Stimulated activated CD4-positive, alpha-beta T cell treated with anti-CD3 and anti-CD28 coated beads, Interleukin-4, amount 100 ng/mL, for 24 hours (primary cell): ENCODE measurements at places on chromosomes 2 and 18.

GRCh38 chr2:59530258-59530657 is 1023.2 kb downstream of the BCL11A start:
- DNase-seq: no peak

GRCh38 chr2:237090906-237091305 is 5.2 kb downstream of the COPS8 start:
- DNase-seq: no peak

DNA sequence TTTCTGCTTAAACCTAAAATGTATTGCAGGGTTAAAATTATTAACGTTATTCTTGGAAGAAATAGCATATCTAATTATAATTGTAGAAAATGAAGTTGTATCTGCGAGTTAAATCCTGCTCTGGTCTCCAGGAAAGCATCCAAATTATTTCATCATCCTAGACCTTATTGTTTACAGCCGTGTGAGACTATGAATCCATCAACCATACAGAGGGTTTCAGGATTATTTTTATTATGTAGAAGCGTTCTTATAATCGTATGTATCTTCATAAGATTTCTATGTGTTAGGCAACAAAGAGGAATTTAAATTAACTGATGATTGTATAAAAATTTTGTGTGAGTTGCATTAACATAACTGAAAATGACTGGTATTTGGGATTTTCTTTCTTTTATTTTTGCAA is 14.5 kb upstream of the DSC3 start:
- no peak for DNase-seq

GRCh38 chr18:76621782-76622495 is 126.9 kb upstream of the ZNF516 start:
- no peak for DNase-seq

DNA sequence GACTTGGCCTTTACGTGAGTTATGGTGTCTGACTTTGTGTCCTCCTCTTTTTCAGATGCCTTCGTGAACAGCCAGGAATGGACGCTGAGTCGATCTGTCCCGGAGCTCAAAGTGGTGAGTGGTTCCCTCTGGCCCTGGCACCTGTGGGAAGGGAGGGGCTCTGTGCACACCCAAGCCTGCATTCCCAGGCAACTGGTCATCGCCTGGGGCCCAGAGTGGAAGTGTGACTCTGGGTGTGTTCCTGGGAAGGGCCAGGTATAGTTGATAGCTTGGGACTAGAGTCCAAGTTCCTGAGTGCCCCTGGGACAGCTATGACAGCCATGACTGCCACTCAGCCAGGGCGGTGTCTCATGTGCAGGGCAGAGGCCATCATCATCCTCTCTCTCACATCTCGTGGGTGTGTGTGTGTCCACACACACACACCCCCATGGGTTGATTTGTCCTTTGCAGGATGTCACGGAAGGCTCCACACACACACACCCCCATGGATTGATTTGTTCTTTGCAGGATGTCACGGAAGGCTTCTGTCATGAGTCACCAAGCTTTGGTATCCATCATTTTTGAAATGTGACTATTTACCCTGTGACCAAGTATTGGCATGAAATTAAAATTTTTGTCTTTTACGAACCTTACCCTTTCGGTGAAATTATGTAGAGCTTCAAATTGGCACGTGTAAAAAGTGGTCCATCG is 215.4 kb downstream of the AGAP1 start:
- no peak for DNase-seq

DNA sequence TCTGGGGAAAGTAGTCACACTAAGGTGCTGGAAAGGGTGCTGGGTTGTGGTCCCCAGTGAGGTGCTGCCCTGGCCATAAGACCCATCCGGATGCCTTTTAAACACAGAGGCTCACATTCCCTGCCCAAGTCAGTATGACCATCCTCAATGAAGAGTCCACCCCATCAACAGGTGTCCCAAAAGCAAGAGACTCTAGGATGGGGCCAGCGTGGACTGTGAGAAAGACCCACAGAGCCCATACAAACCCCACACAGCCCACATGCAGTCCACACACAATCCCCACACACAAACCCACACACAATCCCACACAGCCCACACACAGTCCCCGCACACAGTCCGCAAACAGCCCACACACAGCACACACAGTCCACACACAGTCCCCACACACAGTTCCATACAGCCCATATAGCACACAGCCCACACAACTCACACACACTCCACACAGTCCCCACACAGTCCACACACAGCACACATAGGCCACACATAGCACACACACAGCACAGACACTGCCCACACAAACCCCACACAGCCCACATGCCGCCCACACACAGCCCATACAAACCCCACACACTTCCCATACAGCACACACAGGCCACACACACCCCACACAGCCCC is 241.4 kb upstream of the SALL3 start:
- DNase-seq: no peak

- DNase-seq: no peak
Observed at GRCh38 chr2:57160976-57161375, 885.6 kb upstream of the VRK2 start.

DNA sequence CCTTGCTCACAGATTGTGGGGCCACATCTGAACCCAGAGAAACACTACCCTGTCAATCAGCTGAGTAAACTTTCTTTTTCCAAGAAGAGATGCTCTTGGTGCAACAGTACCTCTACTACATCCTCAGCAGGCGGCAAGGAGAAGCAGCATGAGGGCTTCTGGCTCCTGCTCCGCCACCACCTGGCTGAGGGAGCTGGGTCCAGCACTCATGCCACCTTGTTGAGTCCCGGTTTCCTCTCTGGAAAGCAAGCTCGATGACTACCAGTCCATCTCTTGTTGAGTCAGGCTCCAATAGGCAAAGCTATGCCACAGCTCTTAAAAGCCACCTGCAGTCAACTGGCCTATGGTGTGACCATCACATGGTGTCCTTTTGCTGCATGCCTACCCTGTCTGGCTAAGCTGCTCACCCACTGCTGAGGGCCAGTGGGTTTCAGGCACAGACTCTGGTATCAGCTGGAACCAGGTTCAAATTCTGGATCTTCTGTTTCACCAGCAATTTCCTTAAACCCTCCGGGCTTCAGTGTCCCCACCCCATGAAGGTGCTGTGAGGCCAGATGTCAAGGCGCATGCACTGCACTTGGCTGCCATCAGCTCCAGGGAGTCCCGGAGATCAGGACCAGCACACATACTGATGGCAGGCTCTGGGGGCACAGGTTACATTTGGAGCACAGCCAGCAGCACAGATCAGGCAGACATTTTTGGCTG is 42.5 kb upstream of the ACAA2 start:
- no peak for DNase-seq

DNA sequence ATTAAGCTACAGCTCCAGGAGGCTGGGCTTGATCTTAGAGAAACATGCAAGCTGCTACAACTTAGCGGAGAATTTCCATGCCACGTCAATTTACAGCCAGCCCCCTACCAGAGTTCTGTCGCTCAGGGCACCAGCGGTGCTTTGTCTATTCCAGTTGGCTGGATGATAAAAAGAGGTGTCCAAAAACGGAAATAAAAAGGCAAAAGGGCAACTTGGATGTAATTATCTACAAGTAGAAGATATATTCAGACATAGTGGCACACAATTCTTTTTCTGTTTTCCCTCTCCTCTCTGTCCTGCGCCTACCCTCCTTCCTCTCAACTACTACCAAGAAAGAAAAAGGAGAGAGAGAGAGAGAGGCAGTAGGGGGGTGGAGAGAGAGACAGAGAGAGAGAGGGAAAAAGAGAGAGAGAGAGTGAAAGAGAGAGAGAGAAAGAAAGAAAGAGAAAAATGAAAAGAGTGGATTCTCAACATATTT is 363 bp upstream of the RFTN2 start:
- no peak for DNase-seq

GRCh38 chr2:66070721-66071602 is 364.0 kb upstream of the MEIS1 start:
- no peak for DNase-seq

GRCh38 chr2:67876176-67876575 is 186.6 kb downstream of the C1D start:
- no peak for DNase-seq

- DNase-seq: no peak
Observed at GRCh38 chr18:79583984-79584401, 95.6 kb upstream of the CTDP1 start.

- peak; percentile 28 for DNase-seq
Observed at GRCh38 chr18:22391407-22392345, 26.0 kb downstream of the CTAGE1 start.

DNA sequence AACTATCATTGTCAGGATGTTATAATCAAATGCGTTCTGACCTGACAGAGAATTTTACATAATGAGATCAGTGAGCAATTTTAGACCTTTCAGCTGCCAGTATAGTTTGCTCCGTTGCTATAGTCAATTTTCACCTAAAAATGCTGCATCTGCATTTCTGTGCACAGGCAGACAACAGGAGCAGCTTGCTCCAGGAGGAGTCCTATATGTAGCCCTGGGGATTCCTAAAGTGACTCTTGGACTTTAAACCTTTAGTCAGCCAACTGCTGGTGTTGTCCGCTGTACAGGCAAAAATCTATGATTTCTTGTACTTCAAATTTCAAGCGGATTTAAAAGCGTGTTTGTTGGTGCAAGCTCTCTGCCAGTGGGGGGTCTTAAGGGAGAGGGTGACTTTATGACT is 25.7 kb downstream of the SLC16A14 start:
- DNase-seq: no peak

DNA sequence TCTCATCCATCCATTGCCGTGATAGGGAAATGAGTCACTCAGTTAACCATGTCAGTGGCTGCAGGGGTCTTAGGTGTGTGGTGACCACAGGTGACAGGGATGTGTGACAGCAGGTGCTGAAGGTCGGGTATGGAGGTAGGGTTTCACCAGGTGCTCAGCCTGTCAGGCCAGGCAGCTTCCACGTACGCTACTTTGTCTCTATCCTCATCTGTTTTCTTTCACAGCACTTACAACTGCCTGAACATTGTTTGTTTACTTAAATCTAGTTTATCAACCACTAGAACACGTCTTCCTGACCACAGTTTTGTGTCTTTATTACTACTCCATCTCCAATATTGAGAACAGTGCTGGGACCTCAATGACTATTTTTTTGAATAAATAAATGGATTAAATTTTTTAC is 11.4 kb upstream of the UXS1 start:
- no peak for DNase-seq

- no peak for DNase-seq
Observed at GRCh38 chr2:85323351-85323987, 4.3 kb downstream of the TGOLN2 start.

GRCh38 chr2:138034536-138034935 is 70.3 kb downstream of the HNMT start:
- no peak for DNase-seq

- DNase-seq: no peak
Observed at GRCh38 chr2:109644571-109645275, 30.6 kb downstream of the SOWAHC start.

- no peak for DNase-seq
Observed at GRCh38 chr2:137983581-137983980, 19.3 kb downstream of the HNMT start.

DNA sequence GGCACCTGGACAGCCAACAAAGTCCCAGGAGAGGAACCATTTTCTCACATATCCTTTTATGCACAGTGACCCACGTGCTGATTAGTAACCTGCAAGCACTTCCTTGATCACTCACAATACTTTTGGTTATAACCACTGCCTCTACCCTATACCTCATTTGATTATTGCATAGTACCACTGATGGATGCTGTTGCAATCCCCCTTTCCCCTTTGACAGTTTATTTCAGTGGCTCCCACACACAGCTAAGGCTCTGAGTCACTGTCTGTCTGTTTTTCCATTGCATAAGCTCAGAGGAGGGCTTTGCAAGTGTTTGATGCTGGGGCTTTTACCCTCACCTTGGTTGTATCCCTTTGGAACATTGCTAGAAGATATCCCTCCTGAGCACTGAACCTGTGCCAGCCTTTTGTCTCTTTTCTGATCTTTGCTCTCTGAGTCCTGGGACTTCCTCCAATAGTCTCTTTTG is 101.7 kb upstream of the RBBP8 start:
- no peak for DNase-seq
